ENCODE measurements at places on chromosomes 6 and 20.

DNA sequence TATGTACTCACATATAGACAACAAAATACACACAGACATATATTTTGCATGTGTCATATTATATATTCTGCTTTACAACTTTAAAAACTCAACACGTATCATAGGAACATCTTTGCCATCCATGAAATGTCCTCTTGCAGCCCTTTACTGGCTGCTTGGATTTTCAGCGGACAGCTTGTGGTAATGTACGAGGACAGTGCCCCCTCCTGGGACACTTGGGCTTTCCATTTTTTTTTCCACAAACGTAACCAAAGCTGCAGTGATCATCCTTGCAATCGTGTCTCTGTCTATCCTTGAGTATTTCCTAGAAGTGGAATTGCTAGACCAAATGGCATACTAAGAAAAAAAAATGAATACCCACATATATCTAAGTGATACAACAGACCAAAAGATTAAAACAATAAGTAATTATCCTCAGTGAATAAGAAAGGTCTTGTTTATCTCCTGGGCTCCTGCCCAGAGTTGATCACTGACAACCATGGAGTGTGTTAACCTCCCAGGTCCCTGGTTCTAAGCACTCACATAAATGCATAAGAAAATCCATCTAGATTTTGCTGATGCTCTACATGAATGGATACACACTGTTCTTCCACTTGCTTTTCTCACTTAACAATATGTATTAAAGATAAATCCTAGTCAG, 18.1 kb downstream of the BPI start:
- no peak for DNase-seq

GRCh38 chr6:169249057-169249456, 4.6 kb downstream of the THBS2 start:
- no peak for DNase-seq

- DNase-seq: peak; percentile 69
Measured at GRCh38 chr6:27893836-27894807, 18.1 kb downstream of the OR2B2 start.

- no peak for DNase-seq
Measured at GRCh38 chr6:135202836-135203235, 21.7 kb downstream of the MYB start.

- no peak for DNase-seq
Measured at GRCh38 chr6:122726649-122727048, 52.9 kb upstream of the FABP7 start.

GRCh38 chr6:144675231-144675861, 390.2 kb downstream of the UTRN start:
- DNase-seq: peak; percentile 65

- no peak for DNase-seq
Measured at GRCh38 chr6:143596866-143597265, 80.9 kb upstream of the PHACTR2 start.

DNA sequence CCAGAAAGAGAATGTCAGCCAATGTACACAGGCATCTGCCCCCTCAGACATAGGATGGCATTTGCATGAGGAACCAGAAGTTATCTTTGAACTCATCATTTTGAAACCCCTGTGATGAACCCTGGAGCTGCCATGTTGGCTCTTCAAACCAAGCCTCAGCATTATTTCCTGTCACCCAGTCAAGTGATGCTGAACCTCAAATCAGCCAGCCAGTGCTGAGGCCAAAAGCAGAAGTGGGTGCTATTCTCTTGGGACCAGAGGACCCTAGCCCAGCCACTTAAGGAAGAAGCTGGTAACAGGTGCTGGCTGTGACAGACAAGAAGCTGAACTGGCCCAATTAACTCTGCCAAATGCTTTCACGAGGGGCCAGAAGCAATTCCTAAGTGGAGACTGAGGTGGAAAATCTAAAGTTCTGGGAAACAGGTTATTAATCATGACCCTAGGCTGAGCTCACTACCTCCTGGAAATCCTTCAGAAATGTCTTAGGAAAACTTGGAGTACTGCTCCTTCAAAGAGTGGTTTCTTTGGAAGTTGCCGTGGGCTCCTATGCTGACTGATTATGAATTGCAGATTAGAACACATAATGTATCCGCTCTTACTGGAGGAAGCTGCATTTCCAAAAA, 4.0 kb downstream of the PKIG start:
- no peak for DNase-seq
